Cerebellum (tissue), 4 donors: ENCODE measurements at places on chromosomes 1 and 21. TPM values are rescaled to one million over a fixed set of nuclear protein-coding genes. Genes with fewer than 3 reads are reported as not detected.

DNA sequence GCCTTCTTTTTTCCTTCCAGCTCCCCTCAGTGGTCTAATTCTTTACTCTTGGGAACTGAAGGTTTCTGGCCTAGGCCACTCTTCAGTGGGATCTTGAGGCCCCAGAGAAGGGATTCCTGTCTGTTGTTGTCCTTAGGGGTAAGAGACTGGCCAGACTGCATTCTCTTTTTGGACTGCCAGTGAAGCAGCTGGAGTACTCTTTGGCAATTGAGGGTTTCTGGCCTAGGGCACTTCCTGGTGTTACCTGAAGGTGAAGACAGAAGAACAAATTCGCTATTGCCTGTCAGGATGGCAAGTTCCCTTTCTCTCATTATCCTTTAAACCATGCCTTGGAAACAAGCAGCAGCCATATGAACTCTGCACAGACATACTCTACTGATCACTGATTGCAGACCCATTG, 286.6 kb upstream of the ZP4 start:
- no peak for DNase-seq

Gene PCSK9
- 44.8 TPM for total RNA-seq

DNA sequence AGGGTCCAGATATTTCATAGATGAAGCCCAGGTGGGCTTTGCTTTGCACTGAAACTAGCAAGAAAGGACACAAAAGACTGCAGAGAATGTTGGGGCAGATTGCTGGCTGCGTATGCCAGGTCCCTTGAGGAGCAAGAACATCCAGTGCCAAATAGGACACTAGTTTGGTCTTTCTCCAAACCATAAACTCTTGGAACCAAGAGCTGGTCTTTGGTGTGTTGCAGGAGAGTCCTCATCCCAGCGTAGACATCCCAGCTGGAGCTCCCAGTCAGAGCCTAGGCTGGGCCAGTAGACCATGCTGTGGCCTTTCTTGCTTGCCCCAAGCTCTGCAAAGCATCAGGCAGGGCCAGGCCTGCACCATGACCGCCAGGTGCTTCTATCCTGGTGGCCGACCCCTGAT, 87.5 kb downstream of the ATP5PO start:
- DNase-seq: peak; percentile 76

Gene SAMSN1
- total RNA-seq: 3.8 TPM

DNA sequence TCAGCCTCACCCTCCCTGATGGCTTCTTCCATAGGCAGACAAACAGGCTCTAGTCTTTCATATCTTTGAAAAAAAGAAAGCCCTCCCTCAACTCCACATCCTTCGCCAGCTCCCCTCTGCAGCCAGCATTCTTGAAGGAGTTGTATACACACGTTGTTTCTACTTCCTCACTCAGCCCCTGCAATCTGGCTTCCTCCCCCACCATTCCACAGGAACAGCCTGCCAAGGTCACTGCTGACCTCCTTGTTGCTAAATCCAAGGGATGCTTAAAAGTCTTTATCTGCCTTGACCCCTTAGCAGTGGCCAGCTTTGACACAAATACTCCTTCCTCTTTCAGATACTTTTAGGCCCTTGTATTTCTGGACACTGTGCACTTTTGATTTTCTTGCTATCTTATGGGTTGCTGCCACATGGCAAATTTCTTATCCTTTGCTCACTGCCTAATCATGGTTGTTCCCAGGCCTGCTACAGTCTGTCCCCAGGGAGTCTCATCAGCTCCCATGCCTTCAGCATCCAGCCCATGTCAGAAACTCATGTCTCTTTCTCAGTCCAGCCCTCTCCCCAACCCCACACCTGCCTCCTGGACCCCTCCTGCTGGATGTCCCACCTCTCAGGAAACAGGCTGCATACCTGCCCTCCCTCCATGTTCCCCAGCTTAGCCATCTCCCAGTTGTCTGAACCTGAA, 8.3 kb downstream of the FAM229A start:
- no peak for DNase-seq

DNA sequence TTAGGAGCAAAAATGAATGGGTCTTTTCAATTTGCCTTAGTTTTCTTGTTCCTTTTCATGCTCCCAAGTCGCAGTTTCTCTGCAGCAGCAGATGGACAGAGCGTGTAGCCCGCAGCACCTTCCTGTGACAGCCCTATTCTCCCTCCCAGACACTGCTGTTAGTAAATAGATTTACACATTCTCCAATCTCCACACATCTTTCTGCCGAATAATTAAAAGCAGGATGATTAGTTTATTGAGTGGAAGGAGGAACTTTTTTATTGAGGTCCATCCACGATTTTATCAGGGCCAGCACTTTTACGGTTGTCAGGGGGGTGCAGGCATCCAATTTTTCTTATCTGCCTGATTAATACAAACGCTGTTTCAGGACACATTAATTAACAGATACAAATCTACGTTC, 98.2 kb upstream of the USH2A start:
- no peak for DNase-seq

- no peak for DNase-seq
These were observed 191.2 kb upstream of the SAMSN1 start for GRCh38 chr21:14737284-14737691.

Gene FNBP1L
- total RNA-seq: 235 TPM

- DNase-seq: no peak
These were observed 199.7 kb downstream of the TBX15 start for GRCh38 chr1:118788463-118788862.

DNA sequence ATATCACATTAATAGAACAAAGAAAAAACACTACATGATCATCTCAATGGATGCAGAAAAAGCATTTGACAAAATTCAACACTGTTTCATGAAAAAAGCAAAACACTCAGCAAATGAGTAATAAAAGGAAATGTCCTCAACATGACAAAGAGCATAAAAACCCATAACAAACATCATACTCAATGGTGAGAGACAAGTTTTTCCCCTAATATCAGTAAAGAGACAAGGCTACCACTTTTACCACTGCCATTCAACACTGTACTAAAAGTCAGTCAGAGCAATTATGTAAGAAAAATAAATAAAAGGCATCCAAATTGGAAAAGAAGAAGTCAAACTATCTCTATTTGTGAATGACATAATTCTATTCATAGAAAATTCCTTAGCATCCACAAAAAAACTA, 64.3 kb downstream of the ZNF644 start:
- DNase-seq: no peak

GRCh38 chr1:215287362-215287761, 204.8 kb downstream of the KCNK2 start:
- DNase-seq: no peak

GRCh38 chr1:226678701-226679100, 60.4 kb downstream of the ITPKB start:
- DNase-seq: no peak

Gene S100A2
- total RNA-seq: not detected

- DNase-seq: no peak
These were observed 11.3 kb downstream of the ZNF362 start for GRCh38 chr1:33267468-33268205.

DNA sequence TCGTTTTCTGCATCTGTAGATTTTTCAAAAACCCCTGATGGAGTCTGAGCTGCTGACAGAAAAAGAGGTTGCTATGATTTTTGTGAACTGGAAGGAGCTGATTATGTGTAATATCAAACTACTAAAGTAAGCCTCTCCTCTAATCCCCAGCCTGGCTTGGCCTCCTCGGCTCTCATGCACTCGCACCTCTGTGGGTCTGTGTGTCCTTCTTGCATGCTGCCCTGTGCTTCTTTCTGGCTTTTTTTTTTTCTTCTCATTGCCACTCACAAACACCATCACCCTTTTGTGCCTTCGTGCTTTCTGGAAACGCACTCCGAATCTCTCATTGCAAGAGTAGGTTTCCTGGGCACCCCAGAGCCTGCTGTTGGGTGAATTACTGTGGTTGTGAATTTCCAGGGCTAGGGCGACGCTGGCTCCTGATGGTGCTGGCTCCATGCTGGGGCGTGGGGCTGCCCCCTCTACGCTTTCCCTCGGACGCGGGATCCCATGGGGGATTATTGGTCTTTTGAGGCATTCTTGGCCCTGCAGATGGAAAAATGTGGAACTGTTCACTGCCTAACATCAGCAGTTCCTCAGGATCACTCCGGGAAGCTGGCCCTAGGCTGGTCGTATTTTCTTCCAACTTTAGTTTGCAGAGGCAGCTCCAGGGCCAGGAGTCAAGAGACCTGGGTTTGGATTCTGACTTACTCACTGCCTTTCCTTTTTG, 56.8 kb downstream of the ATP5PO start:
- DNase-seq: no peak

Gene A3GALT2
- total RNA-seq: not detected

- no peak for DNase-seq
These were observed 114.4 kb upstream of the COL6A1 start for GRCh38 chr21:45867041-45867666.

DNA sequence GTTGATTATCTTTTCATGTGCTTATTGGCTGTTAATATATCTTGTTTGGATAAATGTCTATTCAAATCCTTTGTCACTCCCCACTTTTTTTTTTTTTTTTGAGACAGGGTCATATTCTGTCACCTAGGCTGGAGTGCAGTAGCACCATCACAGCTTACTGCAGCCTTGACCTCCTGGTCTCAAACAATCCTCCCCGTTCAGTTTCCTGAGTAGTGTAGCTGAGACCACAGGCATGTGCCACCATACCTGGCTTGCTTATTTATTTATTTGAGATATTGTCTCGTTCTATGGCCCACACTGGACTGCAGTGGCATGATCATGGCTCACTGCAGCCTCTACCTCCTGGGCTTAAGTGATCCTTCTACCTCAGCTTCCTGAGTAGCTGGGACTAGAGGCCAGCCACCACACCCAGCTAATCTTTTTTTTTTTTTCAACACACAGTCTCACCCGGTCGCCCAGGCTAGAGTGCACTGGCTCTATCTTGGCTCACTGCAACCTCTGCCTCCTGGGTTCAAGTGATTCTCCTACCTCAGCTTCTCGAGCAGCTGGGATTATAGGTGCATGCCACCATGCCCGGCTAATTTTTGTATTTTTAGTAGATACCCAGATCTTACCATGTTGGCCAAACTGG, 13.9 kb upstream of the MYCL start:
- no peak for DNase-seq

- DNase-seq: no peak
These were observed 87.4 kb downstream of the DMRTB1 start for GRCh38 chr1:53546409-53547155.

DNA sequence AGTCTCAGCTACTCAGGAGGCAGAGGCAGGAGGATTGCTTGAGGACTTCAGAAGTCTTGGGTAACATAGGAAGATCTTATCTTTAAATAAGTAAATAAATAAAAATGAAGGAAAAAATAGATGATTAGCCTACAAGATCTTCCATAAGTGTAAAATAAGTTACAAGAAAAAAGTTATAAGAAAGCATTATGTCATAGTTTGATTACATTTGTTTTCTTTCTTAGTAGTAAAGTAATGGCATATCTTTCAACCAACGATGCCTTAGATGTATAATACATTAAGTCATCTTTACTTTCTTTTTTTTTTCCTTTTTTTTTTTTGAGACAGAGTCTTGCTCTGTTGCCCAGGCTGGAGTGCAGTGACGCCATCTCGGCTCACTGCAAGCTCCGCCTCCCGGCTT, 46.5 kb downstream of the SNRPE start:
- no peak for DNase-seq

- DNase-seq: no peak
These were observed 9.5 kb upstream of the GPR153 start for GRCh38 chr1:6270401-6270800.

DNA sequence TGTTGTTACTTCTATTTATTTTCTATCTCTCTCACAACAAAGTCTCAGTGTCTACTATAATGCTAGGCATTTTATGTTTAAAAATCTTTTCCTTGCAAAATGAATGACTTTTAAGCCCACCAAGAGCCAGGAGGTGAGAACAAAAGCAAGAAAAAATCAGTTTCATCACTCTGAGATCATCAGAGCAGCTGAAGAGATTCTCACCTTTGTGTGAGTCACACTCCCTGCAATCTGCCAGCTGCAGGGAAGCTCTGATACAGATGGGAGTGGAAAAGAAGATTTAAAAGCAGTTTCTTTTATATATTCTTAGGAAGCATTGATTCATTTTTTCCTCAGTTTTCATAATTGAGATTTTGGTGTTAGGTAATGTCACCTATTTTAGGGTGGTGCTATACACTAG, 107.6 kb downstream of the LHX9 start:
- no peak for DNase-seq

DNA sequence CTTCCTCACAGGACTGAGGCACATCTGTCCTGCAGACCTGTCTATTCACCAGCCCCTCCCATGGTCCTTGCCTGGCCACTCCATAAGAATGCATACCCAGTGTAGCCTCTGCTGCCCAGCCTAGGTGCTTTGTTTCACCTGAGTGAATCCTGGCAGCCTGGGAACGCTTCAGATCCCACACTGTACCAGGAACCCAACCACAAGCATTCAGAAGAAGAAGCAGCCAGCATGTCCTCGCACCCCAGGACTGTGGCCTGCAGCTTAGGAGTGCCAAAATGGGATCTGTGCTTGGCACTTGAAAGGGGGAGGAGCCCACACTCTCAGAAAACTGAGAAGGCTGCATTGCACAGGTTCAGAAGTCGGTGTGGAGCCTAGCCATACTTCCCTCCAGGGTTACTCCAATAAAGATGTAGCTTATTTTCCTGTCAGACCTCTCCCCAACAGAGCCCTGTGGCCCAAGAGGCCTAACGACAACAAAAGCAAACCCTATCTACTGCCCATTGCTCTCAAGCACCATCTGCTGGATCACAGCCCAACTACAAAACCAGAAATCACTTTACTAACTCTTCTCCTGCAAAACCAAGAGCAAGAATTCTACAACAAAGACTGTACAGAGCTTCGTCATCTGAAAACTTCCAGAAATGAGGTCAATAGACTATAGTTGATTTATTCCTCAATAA, 923.1 kb upstream of the NEGR1 start:
- no peak for DNase-seq

DNA sequence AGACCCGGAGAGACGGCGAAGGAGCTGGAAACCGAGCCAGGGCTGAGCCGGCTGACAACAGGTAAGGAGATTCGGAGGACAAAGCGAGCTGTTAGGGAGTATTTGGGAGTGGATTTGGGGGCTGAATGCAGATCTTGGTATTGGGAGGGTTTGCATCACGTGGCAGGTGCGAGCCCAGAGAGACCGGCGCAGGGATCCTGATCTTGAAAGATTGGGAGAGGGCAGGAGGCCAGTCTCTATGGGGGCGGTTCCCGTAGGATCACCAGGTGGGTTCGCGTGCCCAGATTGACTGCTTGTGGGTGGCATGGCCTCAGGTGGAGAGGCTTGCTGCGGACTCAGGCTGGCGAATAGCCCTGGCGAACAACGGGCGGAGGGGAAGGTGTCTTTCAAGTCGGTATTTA, 204 bp downstream of the CIART start:
- no peak for DNase-seq

GRCh38 chr1:23957096-23957495, 2.5 kb upstream of the PNRC2 start:
- peak; percentile 56 for DNase-seq

Gene SLC16A1
- 46.7 TPM for total RNA-seq

- DNase-seq: no peak
These were observed at the start of gene CACYBP for GRCh38 chr1:174999936-175000696. CACYBP (plus strand) TSS chr1:174999947; CDS start chr1:175000181, 234 bp downstream.

Gene AXDND1
- total RNA-seq: 1.1 TPM

GRCh38 chr1:43363283-43363934, 4.4 kb downstream of the ELOVL1 start:
- DNase-seq: no peak

Gene TEX38
- total RNA-seq: not detected

Gene CD53
- total RNA-seq: 8.4 TPM

Gene TRPM2
- 4.0 TPM for total RNA-seq

Gene TEKT2
- total RNA-seq: 6.3 TPM

Gene CDK11B
- 5.4 TPM for total RNA-seq

- no peak for DNase-seq
These were observed 22.6 kb upstream of the FCGR2A start for GRCh38 chr1:161482610-161483009.
